Stimulated activated CD8-positive, alpha-beta memory T cell treated with anti-CD3 and anti-CD28 coated beads, Interleukin-2, amount 100 ng/mL, for 1 hour (primary cell): ENCODE measurements at places on chromosomes 7 and 10.

- no peak for DNase-seq
Observed at GRCh38 chr7:101932083-101932482, 114.7 kb downstream of the CUX1 start.

GRCh38 chr10:100984672-100985177 is 2.6 kb downstream of the MRPL43 start:
- no peak for DNase-seq

DNA sequence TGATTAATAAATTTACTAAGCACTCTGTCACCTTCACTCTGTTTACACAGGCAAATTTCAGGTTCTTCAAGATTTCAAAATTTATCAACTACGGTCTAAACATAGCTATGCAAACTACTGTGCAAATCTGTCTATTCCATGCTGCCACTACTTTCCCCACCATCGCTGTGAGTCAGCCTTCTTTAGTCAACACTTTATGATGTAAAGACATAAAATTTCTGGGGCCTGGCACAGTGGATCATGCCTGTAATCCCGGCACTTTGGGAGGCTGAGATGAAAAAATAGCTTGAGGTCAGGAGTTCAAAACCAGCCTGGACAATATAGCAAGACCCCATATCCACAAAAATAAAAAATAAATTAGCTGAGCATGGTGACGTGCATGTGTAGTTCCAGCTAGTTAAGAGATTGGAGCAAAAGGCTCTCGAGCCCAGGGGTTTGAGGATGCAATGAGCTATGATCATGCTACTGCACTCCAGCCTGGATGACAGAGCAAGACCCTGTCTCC is 42.6 kb downstream of the CNOT4 start:
- DNase-seq, result no peak

DNA sequence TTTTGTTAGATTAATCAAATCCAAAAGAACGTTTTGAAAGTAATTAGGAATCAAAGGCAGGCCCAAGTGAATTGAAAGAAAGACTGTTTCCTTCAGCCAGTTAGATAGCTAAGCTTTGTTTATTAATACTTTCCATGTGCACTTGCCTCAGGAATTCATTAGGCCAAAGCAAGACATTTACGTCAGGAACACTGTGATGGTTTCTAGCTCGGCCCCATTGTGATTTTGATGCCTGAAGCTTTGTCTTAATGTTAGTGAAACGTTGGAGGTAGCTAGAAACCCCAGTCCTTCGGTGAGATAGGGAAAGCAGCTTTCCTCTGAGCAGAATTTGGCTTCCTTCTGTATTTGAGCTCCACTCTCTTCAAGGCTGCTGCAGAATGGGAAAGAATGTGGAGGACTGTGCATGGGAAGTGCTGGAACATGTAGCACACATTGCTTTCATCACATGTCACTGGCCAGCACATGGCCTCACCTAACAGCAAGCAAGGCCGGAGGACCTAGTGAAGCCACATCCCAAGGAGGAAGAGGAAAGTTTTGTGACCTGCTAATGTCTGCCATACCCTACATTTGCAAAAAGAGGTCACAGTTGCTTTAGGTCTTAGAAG is 64.1 kb downstream of the PCGF5 start:
- no peak for DNase-seq

DNA sequence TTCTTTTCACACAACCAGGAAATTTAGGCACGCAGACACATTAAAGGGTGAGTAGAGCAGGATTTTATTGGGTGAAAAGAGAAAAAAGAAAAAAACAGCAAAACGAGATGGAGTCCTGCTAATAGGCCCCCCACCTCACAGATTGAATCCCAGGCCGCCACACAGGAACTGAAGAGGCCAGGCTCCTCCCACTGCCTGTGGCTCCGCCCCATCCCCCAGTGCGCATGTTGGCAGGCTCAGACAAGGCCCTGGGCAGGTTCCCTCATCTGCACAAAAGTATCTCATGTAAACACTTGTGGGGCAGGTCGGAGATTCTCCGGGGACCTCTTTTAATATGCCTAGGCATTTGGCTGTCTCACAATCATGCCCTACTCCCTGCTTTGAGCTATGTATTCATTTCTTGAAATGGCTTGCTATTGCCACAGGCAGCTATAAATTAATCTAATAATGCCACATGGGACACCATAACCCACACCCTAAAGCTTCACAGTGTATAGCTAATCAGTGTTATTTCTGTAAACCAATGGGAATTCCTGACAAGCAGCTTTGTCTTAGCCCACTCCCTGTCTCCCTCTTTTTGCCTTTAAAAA is 76.2 kb upstream of the KIF5B start:
- DNase-seq, result no peak

- no peak for DNase-seq
Observed at GRCh38 chr7:95972523-95972922, 200.2 kb downstream of the DYNC1I1 start.

DNA sequence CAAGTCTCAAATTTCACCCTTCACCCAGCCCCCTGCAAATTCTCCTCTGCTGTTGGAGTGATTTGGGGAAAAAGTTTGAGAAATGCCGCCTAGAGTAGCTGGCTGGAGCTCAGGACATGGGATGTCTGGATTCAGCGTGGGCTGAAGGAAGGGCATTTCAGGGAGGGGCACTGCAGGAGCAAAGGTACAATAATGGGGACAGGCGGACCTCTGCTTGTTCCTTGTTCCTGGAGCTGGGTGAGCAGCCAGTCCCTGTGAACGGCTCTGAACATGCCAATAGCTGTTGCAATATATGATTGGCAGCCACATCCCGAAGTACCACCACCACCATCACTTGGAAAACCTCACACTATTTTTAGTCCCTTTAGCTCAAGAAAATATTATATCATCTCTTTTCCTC is 23.4 kb downstream of the ADRA2A start:
- no peak for DNase-seq

- DNase-seq, result no peak
Observed at GRCh38 chr7:78279032-78279431, 480.5 kb downstream of the PHTF2 start.

DNA sequence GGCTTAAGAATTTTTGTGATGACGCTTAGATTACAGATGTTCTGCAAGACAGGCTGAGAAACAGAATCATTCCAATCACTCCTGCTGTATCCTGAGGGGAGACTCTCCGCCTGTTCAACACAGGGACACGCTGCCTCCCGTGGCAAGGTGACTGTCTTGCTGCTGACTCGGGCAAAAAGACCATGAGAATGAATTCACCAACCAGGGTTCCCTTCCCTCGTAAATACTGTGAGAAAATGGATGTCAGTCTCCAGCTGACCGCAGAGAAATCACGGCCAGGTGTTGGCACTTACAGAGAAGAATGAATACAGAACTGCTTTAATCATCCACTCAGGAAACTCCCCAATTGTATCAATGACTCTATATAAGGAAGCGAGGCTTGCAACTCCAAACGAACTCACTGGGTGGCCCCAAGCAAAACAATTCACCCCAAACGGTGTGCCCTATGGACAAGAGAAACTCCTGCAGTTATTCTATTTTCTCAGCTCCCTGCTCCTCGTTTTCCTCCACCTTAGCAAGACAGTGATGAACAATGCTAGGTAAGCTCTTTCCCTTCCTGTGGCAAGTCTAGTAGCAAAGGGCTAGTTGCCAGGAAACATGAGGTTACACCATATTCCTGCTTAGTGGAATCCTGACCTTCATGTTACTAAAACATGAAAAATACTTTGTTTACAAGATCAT is 22.8 kb downstream of the GNA12 start:
- DNase-seq, result no peak

DNA sequence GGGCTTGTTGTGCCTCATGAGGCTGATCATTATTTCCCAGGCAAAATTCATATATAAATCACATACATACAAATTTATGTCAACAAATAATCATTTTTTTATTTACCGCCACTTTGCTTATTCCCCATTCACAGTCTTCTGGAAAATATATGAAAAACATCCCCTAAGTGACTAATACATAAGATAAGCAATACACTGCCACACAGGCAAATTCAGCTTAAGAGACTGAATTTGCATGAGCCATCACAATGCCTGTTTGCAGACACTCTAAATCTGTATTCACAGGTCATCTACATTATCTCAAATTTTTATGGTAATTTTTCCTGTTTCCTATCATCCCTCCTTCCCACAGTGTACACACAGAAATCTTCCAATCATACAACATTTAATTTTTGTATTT is 13.2 kb downstream of the OSBPL3 start:
- DNase-seq, result no peak

DNA sequence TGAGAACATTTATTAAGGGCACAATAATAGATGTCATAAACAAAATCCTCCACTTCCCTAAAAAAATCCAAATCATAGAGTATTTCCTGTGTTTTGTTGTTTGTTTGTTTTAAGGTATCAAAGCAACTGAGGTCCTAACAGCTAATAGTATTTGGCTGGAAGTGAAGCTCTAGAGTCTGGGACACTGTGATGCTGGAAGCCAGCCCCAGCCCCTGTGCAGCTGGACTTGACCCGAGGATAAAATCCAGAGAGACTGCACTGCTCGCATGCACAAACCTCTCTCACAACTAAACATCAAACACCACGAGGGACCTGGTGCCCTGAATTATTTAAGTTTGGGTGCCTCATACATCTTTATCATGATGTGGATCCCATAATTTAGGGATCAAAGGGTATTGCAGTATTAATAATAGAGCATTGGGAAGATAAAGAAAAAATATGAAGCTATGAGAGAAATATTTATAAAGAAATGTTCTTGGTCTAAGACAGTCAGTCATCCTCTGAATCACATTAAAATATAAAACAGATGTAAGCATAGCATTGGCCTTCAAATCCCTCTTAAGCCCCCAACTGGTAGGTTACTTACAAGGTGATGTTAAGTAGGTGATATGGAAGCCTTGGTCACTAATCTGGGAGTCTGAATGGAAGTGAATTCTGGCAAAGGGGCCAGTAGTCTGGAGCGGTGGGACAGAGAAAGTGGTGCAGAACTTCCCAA is 44.4 kb downstream of the CUBN start:
- DNase-seq, result no peak

DNA sequence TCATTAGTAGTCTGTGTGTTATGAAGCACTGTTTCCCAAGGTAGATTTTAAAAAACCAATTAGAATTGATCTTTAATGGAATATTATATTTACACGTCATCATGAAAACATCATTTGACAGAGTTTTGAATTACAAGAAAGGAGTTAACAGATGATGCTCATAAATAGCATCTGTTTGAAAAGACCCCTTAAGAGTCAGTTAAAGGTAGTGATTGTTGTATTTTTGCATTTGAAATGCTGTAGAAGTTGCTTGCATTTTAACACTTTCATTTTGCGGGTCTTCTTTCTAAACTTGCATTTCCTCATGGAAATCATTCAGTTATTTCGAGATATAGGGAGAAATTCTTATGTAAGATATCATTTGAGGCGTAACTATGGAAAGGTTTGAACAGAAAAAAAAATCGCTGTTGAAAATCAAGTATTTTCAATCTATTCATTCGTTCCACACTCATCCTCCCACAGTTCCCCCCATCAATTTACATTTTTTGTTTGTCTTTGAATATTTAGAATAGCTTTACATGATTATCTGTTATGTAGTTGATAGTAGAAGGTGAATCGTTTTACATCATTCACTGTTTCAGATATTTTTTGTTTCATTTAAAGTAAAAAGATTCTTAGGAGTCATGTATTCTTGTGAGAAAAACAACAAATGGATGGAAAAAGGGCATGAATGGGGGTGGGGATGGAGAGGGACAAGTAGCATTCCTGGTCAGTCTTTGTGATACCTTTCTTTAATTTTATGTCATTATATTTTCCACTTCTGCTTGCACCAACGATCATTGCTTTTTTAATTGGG is 3.0 kb upstream of the SKIDA1 start:
- no peak for DNase-seq

DNA sequence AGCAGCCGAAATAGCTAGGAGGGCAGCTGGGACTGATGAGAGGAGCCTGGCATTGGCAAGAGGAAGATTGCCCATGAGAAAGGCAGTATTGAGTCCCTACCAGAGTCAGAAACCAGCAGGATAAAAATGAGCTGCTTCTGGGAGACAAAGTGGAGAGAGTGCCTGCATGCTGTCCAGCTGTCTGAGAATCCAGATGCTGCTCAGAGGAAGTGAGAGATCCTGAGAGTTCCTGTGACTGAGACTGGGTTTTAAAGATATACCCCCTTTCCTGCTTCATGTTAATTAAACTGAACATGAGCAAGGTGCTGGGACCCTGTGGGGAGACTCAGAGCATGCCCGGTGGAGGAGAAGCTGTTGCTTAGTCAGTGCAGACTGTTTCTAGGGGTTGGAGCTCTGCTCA is 107.5 kb downstream of the KIF20B start:
- DNase-seq, result no peak

- DNase-seq, result no peak
Observed at GRCh38 chr10:123958241-123958640, 66.6 kb upstream of the CPXM2 start.

DNA sequence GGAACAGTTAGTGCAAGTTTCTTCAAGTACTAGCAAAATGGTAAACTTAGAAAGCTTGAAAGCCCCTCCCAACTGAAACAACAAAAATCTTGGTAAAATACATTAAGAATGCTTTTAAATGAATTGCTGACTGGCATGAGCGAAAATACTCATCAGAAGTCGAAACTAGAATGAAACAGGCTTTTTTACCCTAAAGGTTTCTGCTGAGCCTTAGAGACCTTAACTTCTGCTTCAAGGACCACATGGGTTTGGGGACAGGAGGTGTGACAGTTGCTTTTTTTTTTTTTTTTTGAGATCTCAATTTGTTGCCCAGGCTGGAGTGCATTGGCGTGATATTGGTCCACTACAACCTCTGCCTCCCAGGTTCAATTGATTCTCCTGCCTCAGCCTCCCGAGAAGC is 100.3 kb downstream of the MTPAP start:
- DNase-seq, result no peak

DNA sequence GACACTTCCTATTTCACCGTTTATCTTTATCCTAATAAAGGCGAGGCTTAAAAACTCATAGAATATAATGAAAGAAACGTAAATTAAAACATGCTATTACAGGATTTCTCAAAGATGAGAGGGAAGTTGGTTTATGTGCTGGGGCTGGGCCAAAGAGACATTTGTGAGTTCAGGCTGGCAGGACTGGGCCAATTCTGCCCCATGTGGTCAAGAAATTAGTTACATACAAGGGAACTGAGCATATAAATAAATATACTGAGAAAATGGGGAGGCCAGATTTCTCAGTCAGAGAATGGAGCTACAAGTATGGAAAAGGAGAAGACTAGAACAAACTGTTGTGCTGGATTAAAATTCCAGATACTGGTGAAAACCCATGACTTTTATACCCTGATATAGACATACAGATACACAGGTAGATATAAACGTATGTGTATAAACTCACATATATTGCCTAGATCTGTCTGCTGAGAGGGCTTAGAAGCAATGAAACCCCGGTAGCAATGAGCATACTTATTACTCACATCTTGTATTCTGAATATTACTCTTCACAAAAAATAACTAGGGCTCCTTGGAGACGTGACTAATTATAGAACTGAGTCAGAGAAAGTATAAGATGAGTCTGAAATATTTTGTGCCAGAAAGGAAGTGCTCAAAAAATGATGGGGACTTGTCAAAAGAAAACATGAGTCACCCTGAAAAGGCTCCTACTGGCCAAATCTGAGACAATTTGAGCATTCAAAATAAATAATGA is 155.7 kb upstream of the FGFR2 start:
- no peak for DNase-seq

GRCh38 chr10:42975005-42975493 is 101.8 kb upstream of the RET start:
- no peak for DNase-seq
